ENCODE measurements at places on chromosomes 1 and 21.

DNA sequence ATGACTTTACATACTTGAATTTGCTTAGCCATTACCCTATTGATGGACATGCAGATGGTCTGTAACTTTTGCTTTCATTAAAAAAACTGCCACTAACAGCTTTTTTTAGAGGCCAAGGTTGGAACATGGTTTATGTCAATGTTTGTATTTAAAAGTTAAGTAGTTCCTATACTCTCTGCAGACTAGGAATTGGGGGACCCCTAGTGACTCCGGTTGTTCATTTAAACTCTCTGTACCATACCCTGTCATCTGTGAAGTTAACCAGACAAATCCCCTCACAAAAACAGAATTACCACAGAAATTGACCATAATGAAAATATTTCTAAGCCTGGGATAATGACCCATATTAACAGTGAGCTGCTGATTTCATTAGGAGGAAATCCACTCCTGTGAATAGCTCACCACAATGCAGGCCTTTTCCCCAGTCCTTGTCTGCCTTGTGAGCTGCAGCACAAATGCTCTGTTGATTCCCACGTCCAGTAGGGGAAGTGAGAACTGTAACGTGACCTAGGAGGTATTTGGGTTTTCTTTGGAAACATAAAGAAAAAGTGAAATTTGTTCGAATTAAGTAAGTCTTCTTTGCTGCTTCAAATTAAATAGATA is 30.2 kb upstream of the CD101 start:
- DNase-seq, result no peak

DNA sequence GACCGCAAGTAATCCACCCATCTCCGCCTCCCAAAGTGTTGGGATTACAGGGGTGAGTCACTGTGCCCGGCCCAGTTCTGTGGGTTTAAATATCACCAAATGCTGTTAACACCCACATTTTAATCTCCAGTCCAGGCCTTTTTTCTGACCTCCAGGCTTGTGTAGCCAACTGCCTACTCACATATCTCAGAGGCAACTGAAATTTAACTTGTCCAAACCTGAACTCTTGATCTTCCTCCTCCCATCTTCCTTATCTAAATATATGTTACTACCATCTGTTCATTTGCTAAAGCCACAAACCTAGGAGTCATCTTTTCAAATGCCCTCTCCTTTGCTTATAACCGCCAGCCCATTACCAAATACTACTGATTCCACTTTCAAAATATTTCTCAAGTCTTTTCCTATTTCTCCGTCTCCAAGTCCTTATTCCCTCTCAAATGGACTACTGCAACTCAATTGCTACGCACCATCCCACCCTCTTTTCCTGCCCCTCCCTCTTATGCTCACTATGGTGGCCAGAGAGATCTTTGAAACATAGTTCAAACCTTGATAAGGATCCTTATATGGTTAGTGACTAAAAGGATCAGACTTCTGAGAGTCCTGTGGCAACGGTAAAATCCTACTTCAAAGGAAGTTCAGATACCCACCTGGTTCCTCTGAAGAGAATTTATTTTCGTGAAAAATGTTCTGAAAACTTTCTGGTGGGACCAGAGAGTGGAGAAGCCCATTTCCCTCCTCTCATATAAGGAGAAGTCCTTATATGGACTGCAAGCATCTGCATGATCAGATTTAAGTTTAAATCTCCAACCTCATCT is 78.5 kb upstream of the CDC42BPA start:
- DNase-seq, result no peak

- peak; percentile 86 for DNase-seq
These were observed 910 bp upstream of the RERE start for GRCh38 chr1:8818325-8818775.

DNA sequence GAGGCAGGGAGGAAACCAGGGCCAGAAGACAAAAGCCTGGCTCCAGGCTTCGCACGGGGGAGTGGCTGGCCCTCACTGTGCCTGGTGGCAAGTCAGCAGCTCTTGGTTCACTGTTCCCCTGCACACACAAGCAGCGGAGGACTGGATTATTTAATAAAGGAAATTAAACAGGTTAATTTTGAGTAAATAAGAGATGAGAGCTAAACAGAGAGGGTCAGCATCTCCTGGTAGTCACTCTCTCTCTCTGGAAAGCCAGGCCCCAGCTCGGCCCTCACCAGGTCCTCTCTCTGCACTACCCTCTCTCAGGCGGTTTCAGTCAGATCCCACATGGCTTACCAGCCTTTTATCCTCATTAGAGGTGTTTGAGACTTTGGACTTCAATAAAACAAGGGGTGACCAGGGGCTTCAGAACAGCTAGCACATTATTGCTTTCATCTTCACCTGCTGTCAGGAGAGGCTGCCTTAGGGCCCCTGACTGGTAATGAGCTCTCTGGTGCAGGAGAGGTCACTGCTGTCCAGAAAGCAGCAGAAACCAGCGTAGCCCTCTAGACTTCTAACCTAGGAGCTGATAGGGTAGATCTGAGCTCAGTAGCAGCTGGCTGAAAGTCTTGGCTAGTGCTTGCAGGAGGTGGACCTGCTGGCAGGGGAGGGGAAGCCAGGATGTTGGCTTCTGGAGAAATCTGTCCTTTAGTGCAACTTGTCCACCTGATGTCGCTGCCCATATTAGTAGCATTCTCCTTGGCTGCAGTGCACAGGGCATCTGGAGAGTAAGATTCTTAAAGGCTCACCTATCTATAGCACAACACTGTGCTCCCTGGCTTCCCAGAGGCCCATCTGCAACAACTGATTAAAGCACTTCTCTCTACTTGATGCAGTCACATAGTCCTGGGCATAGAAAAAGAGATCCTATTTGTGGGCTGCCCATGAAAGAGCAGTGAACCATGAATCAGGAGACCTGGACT is 45.9 kb downstream of the SYT6 start:
- no peak for DNase-seq

DNA sequence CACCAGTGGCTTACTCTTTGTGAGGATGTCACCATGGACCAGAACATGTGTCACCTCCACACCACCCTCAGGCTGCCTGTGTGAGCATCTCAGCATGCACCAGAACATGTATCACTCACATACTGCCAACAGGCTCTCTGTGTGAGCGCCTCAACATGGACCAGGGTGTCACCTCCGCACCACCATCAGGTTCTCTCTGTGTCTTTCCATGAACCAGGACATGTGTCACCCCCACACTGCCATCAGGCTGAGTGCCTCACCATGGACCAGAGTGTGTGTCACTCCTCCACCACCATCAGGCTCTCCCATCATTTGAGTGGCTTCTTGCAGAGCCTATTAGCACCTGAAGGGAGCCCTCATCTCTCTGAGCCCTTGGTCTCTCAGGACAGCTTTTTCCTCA is 125.2 kb downstream of the ZNF648 start:
- no peak for DNase-seq

DNA sequence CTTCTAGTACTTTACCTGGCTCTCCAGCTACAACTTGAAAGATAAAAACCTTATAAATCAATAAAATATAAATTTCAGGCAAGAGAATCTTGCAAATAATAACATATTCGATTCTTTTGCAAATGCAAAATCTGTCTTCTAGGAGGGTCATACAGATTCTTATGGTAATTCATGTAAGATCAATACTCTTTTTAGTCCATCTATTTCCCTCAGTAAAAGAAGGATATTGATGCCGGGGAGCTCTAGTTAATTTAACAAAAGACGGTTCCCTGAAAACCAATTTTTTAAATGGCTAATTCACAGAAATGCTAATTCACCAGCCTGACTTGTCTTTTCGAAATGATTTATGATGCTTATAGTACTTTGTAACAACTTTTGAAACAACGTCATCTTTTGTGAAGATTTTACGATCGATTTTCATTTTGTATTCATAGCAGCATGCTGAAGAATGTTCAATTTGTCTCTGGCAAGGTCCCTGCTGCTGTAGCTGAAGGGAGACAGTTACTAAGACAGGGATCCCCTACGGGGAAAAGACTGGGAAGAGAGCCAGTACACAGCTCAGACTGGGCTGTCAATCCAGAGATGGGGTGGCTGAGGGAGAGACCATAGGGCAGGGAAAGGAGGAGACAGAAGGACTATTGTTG is 90.6 kb upstream of the SPAG17 start:
- DNase-seq, result no peak

DNA sequence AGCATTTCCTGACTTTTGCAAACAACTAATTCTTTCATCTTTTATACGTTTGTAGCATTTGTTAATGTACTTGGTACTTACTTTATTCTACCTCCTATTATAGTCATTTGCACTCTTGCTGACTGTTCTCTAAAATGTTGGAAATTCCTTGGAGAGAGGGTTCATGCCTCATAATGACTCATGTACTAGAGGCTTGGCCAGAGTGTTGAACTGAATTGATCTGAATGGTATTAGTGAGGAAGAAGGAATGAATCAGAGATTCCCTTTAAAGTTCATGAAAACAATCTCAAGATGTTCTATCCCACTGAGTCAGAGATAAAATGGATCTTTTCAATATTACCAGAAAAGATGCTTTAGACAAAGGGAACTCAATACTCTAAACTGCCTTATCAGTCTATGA is 383.4 kb downstream of the SEC16B start:
- DNase-seq, result no peak

DNA sequence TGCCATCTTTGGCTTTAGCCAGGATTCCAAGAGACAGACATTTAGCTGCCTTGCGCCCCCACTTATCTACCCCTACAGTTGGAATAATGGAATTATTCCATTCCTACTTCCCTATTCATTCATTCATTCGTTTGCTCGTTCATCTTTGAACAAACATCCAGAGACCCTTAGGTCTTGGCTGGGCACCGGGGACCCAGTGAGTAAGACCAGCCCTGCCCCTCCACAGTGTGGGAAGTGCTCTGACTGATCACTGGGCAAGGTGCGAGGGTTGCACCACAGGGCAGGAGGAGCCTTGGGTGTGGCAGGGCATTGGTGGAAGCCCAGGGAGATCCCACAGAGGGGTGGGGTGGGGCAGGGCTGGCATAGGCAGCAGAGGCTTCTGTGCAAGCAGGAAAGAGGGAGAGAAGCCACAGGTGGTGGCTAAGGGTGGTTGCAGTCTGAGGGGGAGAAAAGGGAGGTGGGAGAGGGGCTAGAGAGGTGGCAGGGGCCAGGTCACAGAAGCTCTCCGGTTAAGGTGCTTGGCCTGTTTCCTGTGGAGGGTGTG is 35.0 kb upstream of the TMEM61 start:
- peak; percentile 84 for DNase-seq

DNA sequence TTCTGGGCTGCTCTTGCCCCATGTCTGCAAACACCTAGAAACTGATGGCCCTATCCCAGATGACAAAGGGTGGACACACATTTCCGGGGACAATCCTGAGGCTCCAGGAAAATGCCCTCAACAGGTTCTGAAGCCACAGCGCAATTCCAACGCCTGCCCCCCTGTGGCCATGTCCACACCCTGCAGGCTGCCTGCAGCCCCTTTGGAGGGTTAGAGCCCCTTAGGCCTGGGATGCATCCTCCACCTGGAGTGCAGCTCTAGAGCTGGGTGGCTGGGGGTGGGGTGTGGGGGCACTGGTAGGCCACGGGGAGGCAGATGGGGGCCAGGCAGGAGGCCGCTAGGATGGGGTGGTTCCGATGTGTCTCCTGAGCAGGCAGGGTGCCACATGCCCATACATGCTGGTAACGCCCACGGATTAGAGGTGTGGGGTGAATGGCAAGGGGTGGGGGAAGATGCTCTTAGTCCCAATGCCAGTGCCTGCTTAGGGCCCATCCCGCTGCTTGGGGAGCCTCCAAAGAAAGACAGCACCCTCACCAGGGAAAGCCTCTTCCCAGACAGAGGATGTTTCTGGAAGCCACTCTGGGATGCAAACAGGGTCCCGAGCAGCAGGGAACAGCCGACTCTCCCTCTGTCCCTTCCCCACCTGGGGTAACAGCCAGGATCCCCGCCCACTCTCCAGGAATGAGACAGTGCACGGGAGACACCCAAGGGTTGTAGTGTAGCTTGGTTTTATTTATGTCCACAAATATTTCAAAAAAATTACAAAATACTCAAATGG is 34.0 kb downstream of the SLC45A1 start:
- no peak for DNase-seq

DNA sequence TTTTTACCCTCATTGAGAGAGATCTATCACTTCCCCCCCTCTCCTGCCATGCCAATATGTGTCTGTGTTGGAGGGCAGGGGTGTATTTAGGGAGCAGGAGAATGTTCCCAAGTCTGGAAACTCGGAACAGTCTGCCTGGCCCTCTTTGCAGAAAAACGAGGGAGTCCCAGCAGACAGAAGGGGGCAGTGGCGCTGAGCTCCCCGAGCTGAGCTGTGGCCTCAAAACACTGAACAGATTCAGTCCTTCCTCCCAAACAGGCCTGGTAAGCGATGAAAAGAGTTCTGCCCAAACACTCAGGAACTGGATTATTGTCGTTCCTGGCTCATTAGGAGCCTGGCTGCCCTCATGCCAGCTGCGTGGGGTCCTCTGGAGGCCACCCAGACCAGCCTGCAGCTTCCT is 981 bp downstream of the CLDN14 start:
- no peak for DNase-seq

DNA sequence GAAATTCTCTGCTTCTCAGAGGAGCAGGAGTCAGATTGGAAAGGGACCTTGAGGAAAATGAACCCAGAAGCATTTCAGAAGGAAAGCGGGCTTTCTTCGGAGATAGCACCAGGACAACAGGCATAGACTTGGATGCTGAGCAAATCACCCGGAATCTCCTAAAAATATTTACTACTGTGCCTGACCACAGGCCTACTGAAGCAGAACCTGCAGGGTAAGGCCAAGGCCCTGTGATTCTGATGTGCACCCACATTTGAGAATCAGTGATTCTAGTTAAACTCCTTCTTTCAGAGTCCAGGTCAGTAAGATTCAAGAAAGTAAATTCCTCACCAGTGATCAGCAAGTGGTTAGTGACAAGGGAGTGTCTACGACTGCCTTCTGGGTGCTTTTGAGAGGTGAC is 307.3 kb upstream of the DUSP10 start:
- DNase-seq, result no peak

DNA sequence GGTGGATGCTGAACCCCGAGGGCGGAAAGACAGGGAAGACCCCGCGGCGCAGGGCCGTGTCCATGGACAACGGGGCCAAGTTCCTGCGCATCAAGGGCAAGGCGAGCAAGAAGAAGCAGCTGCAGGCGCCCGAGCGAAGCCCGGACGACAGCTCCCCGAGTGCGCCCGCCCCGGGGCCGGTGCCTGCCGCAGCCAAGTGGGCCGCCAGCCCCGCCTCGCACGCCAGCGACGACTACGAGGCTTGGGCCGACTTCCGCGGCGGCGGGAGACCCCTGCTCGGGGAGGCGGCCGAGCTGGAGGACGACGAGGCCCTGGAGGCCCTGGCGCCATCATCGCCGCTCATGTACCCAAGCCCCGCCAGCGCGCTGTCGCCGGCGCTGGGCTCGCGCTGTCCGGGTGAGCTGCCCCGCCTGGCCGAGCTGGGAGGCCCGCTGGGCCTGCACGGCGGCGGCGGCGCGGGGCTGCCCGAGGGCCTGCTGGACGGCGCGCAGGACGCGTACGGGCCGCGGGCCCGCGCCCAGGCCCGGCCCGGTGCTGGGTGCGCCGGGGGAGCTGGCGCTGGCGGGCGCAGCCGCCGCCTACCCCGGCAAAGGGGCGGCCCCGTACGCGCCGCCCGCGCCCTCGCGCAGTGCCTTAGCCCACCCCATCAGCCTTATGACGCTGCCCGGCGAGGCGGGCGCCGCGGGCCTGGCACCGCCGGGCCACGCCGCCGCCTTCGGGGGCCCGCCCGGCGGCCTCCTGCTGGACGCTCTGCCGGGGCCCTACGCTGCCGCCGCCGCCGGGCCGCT is 20.7 kb downstream of the FOXO6 start:
- DNase-seq, result no peak

Measured in RWPE2 (cell line).